Activated naive CD4-positive, alpha-beta T cell treated with anti-CD3 and anti-CD28 coated beads for 36 hours (primary cell): ENCODE measurements at places on chromosomes 3 and 15. TPM values are rescaled to one million over a fixed set of nuclear protein-coding genes. Genes with fewer than 3 reads are reported as not detected.

DNA sequence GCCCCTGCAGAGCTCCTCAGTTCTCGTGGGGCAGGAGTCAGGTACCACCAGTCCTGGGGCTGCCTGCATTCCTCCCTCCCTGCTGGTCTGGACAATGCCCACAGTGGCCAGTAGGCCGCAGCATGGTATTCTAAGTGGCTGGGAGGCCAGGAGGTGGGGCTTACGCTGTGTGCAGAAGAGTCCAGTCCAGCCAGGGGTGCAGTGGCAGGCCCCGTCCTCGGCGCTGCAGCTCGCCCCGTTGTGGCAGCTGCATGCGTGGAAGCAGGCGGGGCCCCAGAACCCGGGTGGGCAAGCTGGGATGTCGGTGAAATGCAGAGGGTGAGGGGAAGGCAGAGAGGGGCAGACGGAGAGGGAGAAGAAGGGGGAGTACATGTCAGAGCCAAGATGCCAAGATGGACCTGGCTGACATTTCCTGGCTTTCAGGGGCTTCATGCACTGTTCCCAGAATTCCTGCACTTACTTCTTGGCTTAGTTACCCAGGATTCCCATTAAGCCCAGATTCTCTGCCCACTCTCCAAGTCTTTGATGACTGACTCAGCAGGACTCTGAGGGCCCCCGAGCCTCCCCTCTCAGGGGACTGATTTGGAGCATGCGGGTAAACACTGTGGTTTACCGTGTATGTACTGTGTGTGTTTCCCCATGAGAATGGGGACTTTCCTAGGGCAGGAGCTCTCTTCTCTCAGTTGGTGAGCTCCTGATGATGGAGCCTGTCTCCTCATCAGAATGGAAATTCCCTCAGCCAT lies 47.5 kb downstream of the RAB11A start:
- H3K4me3 ChIP-seq, result no peak overlapping the region
- H3K27ac ChIP-seq, result peak overlapping the region; percentile 54
- H3K4me1 ChIP-seq, result peaks cover 30% of the 10 kb centered on the region
- no peaks in the 10 kb centered on the region for H3K27me3 ChIP-seq

DNA sequence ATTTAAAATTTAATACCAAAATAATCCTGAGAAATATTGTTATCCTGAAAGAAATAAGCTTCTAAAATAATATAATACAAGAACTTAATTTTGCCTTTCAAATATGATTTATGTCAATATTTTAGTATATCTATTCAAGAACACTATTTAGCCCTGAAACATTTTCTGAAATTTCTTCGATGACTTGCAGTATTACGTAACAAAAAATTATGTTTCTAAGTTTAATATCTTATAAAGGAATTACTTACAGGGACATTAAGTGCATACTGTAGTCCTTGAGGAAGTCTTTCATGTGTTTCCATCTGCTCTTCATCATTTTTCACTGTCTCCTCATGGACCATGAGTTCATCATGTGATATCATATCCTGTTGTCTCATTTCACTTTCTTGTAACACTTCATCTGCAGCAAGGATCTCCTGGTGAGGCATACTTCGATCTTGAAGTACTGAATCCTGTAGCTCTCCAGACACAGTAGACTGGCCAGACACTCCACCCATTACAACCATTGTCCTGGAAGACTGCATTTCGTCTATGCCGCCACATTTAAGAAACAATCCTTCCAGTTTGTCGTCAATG lies 62.0 kb downstream of the ZNF148 start:
- no peaks in the 10 kb centered on the region for H3K27me3 ChIP-seq
- peak overlapping the region; percentile 9 for H3K27ac ChIP-seq
- peak; percentile 22 for DNase-seq
- peaks cover 38% of the 10 kb centered on the region for H3K36me3 ChIP-seq
- peaks cover 51% of the 10 kb centered on the region for H3K4me1 ChIP-seq
- no peak overlapping the region for H3K4me3 ChIP-seq

DNA sequence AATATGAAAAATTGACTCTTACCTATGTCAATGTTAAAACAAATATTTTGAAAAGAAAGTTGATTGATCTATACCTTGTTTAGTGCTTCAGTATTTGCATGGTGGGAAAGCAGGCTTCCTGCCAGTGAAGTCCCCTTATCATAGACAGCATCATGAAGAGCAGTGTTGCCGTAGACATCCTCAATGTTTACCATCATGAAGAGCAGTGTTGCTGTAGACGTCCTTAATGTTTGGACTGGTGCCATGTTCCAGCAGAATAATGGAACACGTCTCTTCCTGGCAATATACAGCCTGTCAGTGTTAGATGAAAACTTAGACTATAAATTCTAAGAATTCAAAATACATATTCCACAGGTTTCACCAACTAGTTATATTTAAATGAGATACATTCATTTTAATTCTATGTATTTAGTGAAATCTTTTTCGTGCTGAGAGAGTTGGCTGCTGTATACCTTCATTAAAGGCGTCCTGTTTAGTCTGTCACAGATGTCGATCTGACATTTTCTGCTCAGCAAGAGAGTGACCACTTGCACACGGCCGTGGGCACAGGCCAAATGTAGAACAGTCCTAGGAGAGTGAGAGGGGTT lies 116.8 kb downstream of the LMLN start:
- peaks cover 14% of the 10 kb centered on the region for H3K27me3 ChIP-seq
- H3K36me3 ChIP-seq, result no peaks in the 10 kb centered on the region
- no peak for DNase-seq
- H3K4me3 ChIP-seq, result no peak overlapping the region

- no peak overlapping the region for H3K4me3 ChIP-seq
- peaks cover 12% of the 10 kb centered on the region for H3K27me3 ChIP-seq
- H3K4me1 ChIP-seq, result peaks cover 8% of the 10 kb centered on the region
These were observed 13.7 kb upstream of the FGD5 start for GRCh38 chr3:14804835-14805780.

GRCh38 chr15:61173899-61174689 lies 55.0 kb downstream of the RORA start:
- H3K4me3 ChIP-seq, result no peak overlapping the region
- H3K4me1 ChIP-seq, result peaks cover 13% of the 10 kb centered on the region
- no peak for DNase-seq
- no peaks in the 10 kb centered on the region for H3K36me3 ChIP-seq
- peaks cover 5% of the 10 kb centered on the region for H3K27me3 ChIP-seq

The GOLGA8M gene
- not detected for total RNA-seq

The GCNT3 gene
- not detected for total RNA-seq

The COL6A5 gene
- not detected for total RNA-seq
